Stimulated activated CD8-positive, alpha-beta memory T cell treated with anti-CD3 and anti-CD28 coated beads, Interleukin-2, amount 100 ng/mL, for 48 hours (primary cell): ENCODE measurements at places on chromosomes 6 and 20.

DNA sequence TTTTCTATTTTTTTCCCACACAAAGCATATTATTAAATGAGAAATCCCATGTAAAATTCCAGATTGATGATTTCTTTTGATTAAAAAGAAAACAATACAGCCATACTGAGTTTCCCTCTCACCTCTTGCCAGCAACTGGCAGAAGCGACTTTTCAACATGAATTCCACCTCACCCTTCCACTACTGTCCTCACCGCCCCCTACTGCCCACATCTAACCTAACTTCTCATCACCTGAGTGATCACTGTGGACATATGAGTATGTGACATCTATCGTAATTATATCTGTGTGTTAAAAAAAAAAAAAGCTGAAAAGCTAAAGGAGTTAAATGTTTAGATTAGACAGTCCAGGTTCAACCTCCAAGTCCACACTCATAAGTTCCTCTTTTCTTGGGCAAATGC is 528.6 kb downstream of the PRKN start:
- no peak for DNase-seq

- no peak for DNase-seq
Observed at GRCh38 chr20:37559312-37560027, 31.8 kb upstream of the BLCAP start.

DNA sequence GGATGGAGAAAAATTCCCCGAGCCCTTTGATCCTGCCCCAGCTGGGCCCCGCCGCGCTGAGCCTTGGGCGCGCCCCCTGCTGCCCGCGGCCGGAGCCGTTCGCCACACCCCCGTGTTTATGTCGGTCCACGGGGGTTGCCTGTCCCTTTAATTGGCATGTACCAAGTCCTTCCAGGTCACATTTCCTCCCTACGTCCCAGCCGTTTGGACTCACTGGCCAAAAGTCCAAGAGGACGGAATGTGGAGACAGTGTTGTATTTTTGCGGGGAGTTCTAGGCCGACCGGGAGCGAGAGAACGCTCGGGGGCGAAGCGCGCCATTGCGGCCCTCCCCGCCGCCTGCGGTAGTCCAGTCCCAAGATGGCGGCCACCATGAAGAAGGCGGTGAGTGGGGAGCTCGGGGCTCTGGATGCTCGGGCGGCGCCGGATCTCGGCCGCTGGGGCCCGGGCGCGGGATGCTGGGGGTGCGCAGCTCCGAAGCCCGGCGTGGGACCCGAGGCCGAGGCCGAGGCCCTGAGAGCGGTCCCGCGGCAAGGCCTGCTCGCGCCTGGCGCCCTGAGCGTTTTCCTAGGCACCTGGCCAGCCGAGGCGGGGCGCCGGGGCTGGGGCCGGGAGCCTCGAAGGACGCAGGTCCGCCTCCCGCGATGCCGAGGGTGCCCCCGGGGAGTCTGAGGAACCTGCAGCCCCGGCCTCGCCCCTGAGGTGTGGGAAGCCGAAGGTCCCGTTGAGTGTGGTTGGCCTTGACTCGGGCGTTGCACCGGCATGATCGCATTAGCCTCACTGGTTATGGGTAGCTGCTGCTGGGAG is at the start of gene PFDN4:
Gene PFDN4 (plus strand): TSS at position 345 of the 805 bp plus-strand sequence. CDS start 14 bp downstream, at position 359.
- DNase-seq = peak; percentile 73

- DNase-seq = peak; percentile 24
Observed at GRCh38 chr6:52362443-52363227, 684 bp downstream of the PAQR8 start.

DNA sequence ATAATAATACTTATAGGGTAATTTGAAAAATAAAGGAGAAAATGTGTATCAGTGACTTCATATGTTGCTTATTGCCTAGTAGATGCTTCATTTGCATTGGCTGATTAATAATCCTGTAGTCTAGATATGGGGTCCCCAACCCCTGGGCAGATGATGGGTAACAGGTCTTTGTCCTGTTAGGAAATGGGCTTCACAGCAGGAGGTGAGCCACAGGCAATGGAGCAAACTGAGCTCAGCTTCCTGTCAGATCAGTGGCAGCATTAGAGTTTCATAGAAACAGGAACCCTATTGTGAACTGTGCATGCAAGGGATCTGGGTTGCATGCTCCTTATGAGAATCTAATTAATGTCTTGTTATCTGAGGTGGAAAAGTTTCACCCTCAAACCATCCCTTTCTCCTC is 1049.5 kb upstream of the EPHA7 start:
- no peak for DNase-seq

- no peak for DNase-seq
Observed at GRCh38 chr6:88167352-88167937, 1.3 kb upstream of the CNR1 start.

DNA sequence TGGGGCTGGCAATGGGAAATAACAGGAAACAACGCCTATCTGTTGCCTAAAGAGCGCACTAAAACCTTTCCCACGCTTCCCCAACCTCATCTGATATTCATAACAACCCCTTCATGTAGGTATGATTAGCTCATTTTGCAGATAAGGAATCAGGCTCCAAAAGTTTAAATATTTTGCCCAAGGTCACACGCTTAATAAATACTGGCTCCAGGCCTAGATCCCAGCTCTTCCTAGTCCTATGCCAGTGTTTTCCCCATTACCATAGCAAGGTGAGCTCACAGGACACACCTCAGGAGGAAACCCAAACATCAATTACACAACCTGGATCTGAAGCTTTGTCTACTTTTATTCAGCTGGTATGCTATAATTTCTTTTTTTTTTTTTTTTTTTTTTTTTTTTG is 19.6 kb downstream of the MBOAT1 start:
- no peak for DNase-seq

- DNase-seq = no peak
Observed at GRCh38 chr6:50112981-50113857, 63.5 kb upstream of the DEFB112 start.

GRCh38 chr6:399785-400534 is 8.4 kb downstream of the IRF4 start:
- no peak for DNase-seq

DNA sequence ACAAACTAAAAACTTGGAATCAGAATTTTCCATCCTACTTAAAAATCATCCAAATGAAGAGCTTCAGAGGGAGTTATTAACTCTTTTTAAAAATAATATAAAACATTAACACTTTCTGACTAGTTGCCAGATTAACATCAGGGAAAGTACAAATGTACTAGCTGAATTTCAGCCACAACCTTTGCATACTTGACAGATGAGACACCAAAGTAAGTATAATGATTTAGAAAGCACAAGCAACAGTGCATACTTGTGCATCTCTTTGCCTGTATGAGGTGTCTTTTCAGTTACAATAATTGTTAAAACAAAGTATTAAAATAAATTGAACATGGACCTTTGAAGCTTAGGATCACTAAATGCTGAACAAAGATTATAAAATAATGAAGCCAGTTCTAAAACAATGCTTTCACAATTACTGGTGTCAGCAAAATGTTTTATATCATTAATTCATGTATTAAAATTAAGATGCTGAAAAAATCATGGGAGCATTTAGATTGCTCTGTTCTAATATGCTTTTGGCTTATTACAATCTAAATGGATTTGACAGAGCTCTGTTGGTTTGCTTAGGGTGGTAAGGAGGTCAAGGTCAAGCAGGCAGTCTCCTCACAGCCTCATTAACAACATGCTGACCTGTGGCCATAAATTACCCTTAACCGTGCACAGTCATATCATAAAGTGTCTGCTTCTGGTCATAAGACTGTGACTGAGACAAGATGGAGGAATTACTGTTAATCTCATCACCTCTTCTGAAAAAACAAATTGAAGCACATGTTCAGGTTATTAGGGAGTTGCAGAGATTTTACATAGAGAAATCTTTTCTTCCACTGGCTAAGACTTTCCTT is 15.1 kb downstream of the RNF217 start:
- no peak for DNase-seq

- DNase-seq = no peak
Observed at GRCh38 chr20:21820688-21821087, 115.2 kb downstream of the PAX1 start.

DNA sequence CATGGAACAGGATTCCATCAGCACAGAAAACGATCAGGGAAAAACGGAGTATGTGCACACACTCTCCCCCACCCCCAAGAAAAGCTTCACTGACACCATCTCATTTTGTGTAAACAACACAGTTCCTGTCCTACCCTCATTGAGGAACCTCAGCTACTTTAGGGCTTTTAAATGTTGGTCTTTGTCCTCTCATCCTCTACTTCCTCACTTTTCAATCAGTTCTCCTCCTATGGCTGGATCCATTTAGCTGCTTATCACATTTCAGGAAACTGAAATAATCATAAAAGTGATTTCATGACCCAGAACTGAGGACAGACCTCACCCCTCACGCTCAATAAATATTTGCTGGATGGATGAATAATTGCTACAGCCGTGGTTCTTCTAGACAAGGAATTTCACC is 33.1 kb upstream of the PNRC1 start:
- DNase-seq = no peak

- no peak for DNase-seq
Observed at GRCh38 chr6:168377484-168377855, 57.9 kb upstream of the DACT2 start.

GRCh38 chr6:69138893-69139494 is 503.9 kb downstream of the ADGRB3 start:
- no peak for DNase-seq

- no peak for DNase-seq
Observed at GRCh38 chr20:51803148-51803854, 980 bp upstream of the SALL4 start.

DNA sequence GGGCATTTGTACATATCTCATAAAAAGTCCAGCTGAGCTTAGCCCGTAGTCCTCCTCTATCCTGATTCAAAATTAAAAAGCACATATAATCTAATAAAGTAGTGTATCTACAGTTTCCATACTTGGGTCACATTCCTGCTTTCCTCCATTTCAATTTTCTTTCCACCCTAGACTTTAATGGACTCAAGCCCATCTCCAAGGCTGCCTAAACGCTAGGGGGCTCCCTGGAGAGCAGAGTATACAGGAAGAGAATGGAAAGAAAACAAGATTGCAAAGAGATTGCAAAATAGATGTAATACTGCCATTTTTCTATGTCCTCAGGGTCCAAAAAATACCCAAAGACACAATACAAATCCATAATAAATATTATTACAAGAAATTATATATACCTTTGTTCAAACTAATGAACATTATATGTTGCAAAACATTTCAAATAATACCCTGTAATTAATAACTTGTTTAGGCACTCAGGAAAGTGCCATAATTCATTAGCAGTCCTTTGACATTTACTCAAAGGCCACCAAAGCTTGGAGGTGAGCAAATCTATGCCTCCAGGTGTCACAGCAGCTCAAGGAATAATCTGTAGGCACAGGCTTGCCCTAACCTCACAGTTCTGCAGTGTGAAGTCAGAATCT is 2.4 kb upstream of the MCM3 start:
- DNase-seq = peak; percentile 35

DNA sequence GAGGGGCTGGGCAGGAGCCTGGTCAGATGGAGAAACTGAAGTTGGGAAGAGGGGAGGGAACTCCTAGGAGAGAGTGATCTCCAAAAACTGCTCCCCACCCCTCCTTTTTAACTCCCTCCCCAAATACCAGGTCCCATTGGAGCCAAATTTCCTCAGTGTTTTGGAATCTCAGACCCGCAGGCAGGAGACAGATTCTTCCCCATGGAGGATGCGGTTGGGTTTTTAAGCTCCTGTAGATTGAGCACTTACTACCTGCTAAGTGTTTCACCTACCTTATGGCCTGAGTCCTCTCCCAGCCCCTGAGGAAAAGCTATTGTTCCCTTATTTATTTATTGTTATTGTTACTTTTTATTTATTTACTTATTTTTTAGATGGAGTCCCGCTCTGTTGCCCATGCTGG is 73.2 kb downstream of the CEBPB start:
- DNase-seq = no peak

GRCh38 chr20:63099456-63100173 is 92.9 kb upstream of the BHLHE23 start:
- no peak for DNase-seq

GRCh38 chr20:34345402-34345736 is 17.7 kb upstream of the ITCH start:
- no peak for DNase-seq

DNA sequence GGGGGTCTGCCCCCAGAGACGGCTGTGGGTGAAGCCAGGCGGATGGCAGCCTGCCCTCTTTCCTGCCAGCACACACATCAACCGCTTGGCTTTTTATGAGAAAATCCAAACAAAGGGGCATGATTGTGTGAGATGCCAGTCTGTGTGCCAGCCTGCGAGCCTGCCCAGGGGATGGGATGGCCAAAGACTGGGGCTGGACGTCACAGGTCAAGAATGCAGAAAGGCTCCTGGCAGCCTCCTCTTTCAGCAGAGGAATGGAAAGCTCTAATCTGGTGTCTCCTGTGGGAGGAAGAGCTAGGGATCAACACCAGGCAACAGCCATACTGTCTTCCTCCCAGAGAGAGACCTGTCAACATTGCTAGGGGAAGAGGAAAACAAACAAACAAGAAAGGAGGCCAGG is 15.8 kb downstream of the TUBB2B start:
- DNase-seq = no peak

DNA sequence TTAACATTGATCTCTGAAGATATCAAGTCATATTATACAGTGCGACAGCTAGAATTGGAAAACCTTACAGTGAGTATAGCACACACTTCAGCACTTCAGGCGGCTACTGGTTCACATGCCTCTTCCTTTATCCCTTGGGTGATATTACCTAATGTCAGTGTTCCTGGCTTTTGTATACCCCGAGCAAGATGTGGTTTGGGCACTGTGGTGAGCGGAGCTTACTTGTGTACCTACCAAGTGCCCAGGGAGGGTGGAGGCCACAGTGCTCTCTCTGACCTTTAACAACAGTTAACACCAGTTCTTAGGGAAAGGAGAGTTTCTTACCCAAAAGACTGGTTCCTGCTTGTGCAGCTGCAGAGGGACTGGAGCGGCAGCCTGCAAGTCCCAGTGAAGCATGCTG is 64.4 kb downstream of the PTPN1 start:
- DNase-seq = no peak

DNA sequence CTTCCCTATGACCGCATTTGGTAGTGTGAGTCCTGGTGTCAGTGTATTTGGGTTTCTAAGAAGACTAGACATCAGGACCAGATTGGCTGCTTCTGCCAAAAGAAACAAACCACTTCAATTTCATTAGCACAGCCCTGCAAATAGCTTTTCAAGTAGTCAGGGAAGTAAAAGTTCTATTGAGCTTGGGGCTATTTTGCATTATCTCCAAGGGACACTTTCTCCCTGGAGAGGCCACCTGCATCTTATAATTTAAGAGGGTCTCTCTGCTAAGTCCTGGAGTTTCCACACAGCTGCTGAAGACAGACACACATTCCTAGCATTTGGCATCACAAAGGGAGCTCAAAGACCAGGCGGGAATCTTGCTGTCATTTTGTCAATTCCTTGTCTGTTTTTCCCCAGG is 141.2 kb downstream of the BMP2 start:
- DNase-seq = no peak

- no peak for DNase-seq
Observed at GRCh38 chr6:10190042-10190441, 224.8 kb downstream of the TFAP2A start.

DNA sequence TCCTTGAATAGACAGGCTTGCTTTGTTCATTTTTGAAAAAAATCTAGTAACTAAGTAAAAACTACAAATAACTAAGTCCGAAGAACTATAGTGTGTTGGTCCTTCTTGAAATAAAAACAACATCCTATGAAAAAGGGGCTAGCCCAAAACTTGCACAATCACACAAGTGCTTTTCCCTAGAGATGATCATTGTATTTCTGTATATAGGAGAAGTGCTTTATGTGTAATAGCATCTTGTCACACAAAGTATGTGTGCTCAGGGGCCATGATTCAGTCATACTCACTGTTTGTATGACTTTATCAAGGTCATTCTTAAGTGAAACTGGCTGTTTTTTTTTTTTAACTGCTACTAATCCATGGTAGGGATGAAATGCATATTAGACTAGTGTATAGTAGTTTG is 179.8 kb downstream of the DTNBP1 start:
- no peak for DNase-seq
